Peyer's patch (tissue), 4 donors: ENCODE measurements at places on chromosomes 12 and 14.

GRCh38 chr12:13152281-13152680 is 44.2 kb upstream of the EMP1 start:
- DNase-seq: no peak

GRCh38 chr12:88650715-88651114 is 70.4 kb upstream of the KITLG start:
- DNase-seq: no peak

DNA sequence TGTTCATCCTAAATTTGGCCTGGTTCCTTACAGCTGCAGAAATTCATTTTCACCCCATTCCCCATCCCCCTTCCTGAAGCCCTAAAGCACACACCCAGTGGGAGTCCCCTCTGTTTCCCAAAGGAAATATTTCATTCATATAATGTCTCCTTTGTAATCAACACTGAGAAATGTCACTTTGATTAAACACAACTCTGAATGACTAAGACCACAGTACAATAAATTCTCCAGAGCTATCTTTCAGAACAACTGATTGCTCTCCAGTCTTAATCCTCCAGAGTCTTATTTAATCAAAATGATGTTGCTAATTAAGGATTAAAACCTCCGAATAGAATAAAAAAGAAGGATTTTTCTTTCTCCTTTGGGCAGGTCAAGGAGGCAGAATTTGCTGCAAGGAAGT is 6.4 kb downstream of the SLC15A5 start:
- no peak for DNase-seq

- no peak for DNase-seq
Measured at GRCh38 chr14:90664911-90665310, 151.3 kb downstream of the TTC7B start.

- no peak for DNase-seq
Measured at GRCh38 chr12:94762259-94762942, 112.0 kb upstream of the TMCC3 start.

GRCh38 chr14:86604561-86604960 is 1074.6 kb downstream of the FLRT2 start:
- DNase-seq: no peak

GRCh38 chr12:48972213-48972951 is 847 bp upstream of the WNT10B start:
- DNase-seq: no peak

DNA sequence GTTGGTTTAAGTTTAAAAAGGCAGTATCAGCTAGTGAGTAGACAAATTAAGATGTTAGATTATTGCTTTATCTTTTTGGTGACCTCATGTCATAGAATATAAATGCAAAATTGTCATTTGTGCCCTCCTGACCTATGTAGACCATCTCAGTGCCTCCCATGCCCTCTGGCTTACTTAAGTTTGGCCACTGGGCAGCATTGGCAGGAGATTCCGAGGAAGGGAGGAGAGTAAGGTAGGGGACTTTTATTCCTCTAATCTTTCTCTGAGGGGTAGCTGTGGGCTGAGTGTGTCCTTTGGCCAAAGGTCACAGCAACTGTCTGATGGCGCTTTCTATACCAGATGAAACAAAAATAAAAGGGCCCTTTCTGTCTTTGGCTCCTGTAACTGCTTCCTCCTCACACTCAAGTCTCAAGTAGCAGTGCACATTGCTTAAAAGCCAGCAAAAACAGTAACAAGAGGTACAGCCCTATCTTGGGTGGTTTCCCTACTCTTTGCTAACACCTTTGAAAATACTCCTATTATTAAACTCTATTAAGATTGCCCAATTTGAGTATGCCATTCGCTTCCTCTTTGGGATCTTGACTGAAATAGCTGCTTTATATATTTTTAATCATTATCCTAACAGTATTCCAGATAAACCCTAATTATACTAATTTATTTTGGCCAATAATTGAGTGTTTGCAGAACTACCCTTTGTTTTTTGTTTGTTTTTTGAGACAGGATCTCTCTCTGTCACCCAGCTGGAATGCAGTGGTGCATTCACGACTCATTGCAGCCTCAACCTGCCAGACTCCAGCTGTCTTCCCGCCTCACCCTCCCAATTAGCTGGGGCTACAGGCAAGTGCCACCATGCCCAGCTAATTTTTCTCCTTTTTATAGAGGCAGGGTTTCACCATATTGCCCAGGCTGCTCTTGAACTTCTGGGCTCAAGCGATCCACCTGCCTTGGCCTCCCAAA is 56.5 kb upstream of the KCNH3 start:
- DNase-seq: no peak

- DNase-seq: no peak
Measured at GRCh38 chr12:91058786-91059185, 962 bp upstream of the KERA start.

DNA sequence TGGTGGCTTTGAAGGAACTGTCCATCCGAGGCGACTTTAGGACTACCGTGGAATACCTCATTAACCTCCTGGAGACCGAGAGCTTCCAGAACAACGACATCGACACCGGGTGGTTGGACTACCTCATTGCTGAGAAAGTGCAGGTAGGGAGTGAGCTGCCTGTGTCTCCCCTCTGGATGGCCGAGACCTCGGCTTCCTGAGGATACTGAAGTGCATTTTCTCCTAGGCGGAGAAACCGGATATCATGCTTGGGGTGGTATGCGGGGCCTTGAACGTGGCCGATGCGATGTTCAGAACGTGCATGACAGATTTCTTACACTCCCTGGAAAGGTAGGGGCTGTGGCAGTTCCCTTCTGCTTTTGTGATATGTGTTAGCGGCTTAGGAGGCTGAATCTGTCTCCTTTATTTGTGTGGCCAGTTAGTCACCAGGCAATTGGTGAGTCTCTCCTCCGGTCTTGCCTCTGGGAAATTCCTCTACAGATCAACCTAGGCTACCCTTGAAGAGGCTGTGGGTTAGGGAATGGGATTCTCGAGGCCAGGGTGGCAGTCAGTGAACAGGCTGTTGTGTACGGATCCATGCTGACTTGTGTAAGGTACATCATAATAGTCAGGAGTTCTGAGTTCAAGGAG is 75.3 kb downstream of the ACACB start:
- no peak for DNase-seq

DNA sequence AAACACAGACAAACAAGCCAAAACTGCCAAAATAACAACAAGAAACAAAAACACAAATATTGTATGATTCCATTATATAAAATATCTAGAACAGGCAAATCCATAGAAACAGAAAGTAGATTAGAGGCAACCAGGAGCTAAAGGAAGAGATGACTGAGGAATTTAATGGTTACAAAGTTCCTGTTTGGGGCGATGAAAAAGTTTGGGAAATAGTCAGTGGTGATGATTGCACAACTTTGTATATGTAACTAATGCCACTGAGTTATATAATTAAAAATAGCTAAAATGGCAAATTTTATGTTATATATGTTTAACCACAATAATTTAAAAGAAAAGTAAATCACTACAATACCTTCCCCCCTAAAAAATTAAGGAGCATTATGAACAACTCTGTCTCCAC is 24.5 kb downstream of the GNPTAB start:
- no peak for DNase-seq

GRCh38 chr14:74961238-74961911 is 6.0 kb upstream of the PGF start:
- DNase-seq: no peak

DNA sequence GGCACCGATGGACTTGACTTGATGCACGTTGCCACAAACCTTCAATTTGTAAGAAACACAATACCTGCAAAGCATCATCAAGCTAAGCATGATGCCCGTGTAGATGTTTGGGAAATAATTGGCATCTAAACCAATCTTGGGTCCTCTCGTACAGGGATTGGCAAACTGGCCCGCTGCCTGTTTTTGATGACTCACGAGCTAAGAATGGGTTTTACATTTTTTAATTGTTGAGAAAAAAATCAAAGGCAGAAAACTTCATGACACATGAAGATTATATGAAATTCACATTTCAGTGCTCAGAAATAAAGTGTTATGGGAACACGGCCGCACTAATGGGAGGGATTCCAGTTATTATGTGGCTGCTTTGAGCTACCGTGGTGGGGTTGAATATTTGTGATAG is 10.9 kb downstream of the MTA1 start:
- no peak for DNase-seq

DNA sequence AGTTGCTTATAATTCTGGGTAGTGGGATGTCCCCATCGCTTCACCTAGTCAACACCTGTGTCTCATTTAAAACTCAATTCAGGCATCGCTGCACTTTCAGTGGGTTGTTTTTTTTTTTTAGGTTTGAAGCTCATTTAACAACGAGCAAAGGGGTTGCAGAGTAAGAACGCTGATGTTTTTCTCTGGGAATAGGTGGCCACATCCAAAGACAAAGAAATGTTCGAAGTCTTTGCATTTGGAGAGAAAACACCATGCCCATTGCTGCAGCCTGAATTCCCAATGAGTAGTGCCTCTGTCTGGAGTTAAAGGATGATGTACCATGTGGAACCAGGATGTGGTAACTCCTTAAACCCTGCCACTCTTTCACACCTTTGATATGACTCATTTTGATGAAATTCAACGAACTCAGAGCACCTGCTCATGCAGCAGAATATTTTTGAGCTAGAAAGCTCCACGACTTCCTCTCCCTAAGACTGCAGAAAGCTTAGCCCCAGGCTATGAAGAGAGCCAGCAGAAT is 35.1 kb upstream of the BATF start:
- DNase-seq: no peak

GRCh38 chr12:106161491-106161890 is 22.7 kb upstream of the NUAK1 start:
- DNase-seq: no peak

GRCh38 chr14:24664366-24664765 is 30.4 kb upstream of the GZMB start:
- DNase-seq: no peak

- DNase-seq: no peak
Measured at GRCh38 chr12:14950421-14950820, 11.0 kb downstream of the ARHGDIB start.

- no peak for DNase-seq
Measured at GRCh38 chr12:100987552-100988521, 193.3 kb downstream of the ANO4 start.

DNA sequence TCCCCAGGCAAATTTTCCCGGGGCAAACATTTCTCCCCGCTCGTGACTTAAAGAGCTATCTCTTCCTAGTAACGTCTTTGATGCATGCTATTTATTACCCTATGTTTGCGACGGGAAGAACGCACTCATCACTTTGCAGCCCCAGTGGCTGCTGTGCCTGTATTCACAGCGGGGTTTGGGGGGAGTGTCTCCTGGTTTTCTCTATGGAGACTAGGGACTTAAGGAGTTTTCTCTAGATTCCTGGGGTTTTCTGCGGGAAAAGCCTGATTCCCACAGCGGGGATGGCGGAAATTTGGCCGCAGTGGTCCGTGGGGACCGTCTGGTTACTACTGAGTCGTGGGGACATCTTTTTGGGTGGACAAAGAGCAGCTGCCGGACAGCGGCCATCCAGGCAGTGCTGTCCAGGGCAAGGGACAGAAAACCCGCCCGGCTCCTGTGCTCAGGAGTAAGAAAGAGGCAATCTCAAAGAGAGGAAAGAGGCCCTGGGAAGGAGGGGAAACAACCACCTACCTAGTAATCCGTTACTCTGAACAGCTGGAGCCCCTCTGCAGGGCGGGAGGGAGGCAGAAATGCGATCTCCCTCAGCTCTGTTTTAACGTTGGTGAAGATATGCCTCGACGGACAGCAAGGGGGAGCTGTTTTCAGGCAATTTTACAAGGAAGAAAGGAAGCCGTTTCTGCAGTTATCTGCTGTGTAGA is 771 bp upstream of the AVPR1A start:
- no peak for DNase-seq

DNA sequence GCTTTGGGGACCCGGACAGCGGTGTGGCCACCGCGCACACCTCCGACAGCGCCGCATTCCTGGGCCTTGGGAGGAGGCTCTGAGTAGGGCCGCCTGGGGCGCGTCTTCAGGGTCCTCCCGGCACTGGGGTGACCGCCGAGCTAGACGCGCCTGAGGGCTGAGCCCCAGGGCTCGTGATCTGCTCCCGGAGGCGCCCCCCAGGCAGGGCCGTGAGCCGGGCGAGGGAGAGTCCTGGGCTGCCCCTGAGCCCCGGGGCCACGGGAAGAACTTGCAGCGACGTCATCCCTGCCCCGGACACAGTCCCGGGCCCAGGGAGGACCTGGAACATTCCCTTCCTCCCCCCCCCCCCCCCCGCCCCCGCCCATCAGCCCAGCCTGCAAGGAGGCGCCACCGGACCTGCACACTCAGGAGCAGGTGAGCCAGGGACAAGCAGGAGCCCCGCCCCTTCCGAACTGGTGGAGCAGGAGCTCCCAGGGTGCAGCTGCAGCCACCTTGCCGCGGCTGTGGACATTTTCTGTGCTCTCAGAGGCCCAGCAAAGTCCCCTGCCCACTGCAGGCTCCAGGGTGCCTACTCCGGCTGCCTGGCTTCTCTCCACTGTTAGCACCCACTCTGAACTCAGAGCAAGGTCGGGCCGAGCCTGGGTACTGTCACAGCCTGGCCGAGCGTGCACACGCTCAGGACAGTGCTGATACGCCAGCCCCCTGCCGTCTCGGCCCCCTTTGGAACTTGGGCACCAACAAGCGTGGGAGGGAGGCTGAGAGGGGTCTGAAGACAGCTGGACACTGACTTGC is 50.7 kb downstream of the A2M start:
- DNase-seq: peak; percentile 90

DNA sequence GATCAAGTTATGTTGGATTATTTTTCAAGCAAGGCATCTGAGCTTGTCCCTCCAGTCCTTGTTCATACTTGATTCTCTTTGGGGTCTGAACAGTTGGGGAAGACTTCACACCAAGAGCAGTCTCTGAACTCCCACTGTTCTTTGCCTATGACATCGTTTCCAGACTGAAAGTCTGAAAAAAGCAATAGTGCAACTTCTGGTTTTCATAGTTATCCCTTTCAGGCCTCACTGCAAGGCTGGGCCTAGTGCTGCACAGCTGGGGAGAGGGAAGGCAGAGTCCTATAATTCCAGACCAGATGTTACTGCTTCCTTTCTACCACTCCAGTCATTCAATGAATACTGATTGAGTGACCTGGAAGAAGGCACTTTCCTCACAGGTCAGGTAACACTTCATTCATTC is 187.1 kb upstream of the CCND2 start:
- DNase-seq: no peak

GRCh38 chr12:17060260-17060659 is 454.3 kb upstream of the LMO3 start:
- no peak for DNase-seq

GRCh38 chr12:2959192-2959504 is at the start of gene TEAD4:
Gene TEAD4 (plus strand): TSS chr12:2959397.
- DNase-seq: no peak

- DNase-seq: no peak
Measured at GRCh38 chr12:84730561-84731162, 181.9 kb downstream of the SLC6A15 start.

GRCh38 chr12:25935355-25936144 is 22.9 kb upstream of the RASSF8 start:
- no peak for DNase-seq

DNA sequence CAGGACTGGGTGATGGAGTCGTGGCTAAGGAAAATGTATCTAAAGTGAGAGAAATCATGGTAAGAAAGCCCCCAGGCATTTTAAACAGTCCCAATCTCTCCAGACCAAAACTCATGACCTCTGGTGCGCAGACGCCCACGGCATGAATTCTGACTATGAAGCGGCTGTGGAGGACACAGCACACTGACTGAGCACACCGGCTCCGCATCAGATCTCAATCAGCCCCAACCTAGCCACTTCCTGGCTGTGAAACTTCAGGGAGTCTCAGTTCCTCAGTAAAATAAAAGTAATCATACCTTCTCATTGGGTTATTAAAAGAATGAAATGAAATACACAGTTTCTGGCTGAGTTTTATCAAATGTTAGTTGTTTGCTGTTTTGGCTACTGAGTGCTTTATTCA is 38.7 kb downstream of the SETD3 start:
- no peak for DNase-seq

GRCh38 chr12:69873429-69873828 is 48.4 kb downstream of the MYRFL start:
- no peak for DNase-seq
